ENCODE measurements at places on chromosomes 1 and 21.

DNA sequence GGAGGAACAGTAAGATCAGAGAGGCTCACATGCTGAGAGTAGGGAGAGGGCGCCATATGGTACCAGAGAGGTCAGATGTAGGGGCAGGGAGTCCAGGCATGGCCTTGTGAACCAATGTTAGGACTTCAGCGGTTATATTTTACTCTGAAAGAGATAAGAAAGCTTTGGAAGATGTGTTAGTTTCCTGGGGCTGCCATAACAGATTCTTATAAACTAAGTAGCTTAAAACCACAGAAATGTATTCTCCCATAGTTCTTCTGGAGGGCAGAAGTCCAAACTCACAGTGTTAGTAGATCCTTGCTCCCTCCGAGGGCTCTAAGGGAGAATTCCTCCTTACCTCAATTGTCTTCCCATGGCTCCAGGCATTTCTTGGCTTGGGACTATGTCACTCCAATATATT is 502.5 kb upstream of the ADGRL2 start:
- DNase-seq = no peak

GRCh38 chr21:44653656-44654575 is 543 bp downstream of the KRTAP12-4 start:
- no peak for DNase-seq

- DNase-seq = no peak
Measured at GRCh38 chr1:152251391-152251790, 27.4 kb upstream of the HRNR start.

- no peak for DNase-seq
Measured at GRCh38 chr1:27503844-27504587, 14.0 kb upstream of the WASF2 start.

- DNase-seq = no peak
Measured at GRCh38 chr21:39625211-39625895, 12.6 kb downstream of the B3GALT5 start.

DNA sequence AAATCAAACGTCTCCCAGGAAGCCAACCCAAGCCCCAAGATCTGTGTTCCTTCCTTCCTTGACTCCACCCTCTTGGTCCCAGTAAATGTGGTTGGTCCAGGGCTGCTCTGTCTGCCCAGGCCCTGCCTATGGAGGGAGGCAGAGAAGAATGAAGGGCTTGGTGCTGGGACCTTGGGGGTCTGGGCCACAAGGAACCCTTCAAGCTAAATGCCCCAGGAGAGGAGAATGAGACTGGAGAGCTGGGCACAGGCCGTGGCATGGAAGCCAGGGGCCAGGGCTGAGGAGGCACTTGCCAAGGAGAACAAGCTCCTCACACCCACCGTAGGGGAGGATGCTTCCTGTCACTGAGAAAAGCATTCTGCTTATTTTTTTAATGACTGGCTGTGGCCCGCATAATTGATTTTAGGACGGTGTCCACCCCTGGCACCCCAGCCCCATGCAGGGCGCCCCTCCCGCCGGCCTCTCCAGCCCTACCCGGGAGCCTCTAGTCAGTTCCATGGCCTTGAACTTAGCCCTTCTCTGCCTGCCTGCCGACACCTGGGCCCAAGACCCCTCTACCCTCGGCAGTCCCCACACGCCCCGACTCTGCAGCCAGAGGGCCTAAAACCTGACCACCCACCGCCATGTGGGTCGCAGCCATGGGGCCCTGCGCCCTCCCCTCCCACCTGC is 889 bp downstream of the CLEC20A start:
- DNase-seq = no peak

DNA sequence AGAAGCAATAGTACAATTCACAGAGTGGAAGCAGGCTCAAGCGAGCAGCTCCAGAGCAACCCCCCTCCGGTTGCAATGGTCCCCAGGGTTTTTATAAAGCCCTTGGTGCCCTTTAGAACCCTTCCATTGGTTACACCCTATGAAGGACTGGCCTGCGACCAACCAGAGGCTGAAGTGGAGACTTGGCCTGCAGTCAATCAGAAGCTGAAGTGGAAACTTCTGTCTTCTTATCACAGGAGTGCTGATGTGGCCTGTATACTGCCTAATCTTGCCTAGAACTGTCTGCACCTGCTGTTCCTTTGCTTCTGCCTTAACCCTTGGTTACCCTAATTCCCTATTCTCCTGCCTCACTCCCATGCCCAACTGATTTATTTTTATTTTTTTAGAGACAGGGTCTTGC is 15.4 kb upstream of the FRRS1 start:
- no peak for DNase-seq

DNA sequence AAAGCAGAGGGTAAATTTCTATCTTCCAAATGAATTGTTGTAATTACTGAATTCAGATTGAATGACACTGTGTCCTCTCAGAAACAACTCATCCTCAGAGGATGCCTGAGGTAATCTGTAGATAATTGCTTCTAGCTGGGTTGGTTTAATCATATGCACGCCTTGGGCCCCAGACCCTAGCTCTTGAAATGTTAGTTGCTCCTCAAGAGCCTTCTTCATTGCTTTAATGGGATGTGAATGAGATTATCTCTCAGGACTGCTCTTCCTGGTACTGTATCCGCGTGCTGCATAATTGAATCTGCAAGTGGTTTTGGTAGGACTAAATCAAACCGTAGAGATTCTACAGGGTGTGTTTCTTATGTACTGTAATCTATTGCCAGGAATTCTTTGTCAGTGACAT is 569.3 kb upstream of the NEGR1 start:
- DNase-seq = no peak

Data from RKO (cell line).